Chondrocyte (in vitro differentiated cells): ENCODE measurements at places on chromosomes 4 and X. TPM values are rescaled to one million over a fixed set of nuclear protein-coding genes. Genes with fewer than 3 reads are reported as not detected.

DNA sequence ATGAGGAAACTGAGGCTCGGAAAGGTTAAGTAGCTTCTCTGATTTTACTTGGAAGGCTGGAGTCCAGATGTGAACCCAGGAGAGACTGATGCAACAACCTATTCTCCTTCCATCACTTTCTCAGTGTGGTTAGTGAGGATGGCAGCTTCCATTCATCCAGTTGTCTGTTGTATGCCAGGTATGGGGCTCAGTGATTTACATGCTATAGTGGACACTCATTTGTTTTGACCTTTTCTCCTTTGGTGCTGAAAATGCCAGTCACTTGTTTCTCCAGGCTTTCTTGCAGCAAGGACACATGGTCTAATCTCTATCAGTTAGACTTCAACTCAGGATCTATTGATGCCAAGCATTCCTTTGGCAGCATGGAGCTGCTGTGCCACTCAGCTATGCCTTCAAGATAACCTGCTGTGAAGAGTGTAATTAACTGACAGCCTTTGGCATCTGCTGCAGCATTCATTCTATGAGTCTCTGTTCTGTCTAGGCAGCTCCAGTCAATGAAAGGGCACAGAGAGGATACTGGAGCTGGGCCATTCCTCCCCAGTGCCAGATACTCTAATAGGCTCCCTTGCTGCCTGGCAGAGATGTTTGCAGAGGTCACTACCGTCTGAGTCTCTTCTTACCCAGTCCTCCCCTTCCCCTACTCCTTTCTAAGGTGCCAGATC, 11.0 kb upstream of the CWH43 start:
- DNase-seq = no peak
- H3K27me3 ChIP-seq = peaks cover 36% of the 10 kb centered on the region
- H3K4me1 ChIP-seq = no peaks in the 10 kb centered on the region
- no peak overlapping the region for H3K4me3 ChIP-seq
- no peaks in the 10 kb centered on the region for H3K36me3 ChIP-seq
- no peak overlapping the region for H3K27ac ChIP-seq

GRCh38 chr4:165715989-165716388, 157.0 kb upstream of the TLL1 start:
- H3K4me3 ChIP-seq = no peak overlapping the region
- no peak overlapping the region for H3K27ac ChIP-seq
- DNase-seq = no peak
- H3K36me3 ChIP-seq = no peaks in the 10 kb centered on the region
- H3K4me1 ChIP-seq = peaks cover 8% of the 10 kb centered on the region

DNA sequence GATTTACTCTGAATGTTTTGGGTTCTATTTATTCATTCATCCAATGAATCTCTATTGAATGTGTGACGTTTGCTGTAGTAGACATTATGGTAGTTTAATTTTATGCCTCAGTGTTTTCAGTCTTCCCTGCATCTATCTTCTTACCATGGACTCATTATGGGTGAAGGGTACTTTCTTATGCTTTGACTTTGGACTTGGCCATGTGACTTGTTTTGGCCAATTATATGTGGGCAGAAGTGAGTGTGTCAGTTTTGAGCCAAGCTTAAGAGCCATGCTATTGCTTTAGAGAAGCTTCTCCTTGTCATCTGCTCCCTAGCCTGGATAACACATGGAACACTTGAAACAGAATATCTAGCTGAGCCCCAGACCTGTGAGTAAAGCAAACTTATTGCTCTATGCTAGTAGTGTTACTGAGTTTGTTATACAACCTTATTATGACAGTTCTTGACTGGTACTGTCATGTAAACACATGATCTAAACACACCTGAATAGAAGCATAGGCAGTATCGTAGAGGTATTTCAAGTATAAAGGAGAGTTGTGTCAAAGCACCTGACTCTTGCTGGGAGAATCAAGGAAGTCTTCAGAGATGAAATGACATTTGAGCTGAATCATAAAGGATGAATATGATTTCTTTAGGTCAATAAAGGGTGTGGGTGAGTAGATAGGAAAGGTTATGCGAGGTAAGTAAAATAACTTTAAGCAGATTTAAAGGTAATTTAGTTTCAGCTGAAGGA, 128.4 kb downstream of the NAA11 start:
- H3K4me1 ChIP-seq = no peaks in the 10 kb centered on the region
- no peaks in the 10 kb centered on the region for H3K36me3 ChIP-seq
- DNase-seq = no peak

GRCh38 chr4:26269038-26269437, 51.8 kb upstream of the RBPJ start:
- peaks cover 6% of the 10 kb centered on the region for H3K4me1 ChIP-seq
- no peak for DNase-seq
- H3K27ac ChIP-seq = no peak overlapping the region
- no peak overlapping the region for H3K4me3 ChIP-seq

DNA sequence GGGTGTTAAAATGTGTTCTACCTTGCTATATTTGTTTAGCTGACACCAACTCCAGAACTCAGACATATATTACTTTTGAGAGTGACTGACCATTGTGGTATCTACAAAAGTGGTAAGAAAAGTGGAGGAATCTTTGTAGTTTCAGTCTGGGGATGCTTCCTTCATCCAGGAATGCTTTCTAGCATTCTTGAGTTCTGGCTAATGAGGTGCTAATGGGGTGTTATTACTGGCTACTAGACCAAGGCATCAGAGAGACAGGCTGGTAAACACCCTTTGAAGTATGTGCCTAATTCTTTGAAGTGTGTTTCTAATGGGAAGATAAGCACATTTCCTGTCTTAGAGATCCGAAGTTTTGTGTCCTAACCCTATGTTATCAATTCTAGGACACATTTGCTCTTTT, 310.4 kb downstream of the SPRY1 start:
- H3K27me3 ChIP-seq = no peaks in the 10 kb centered on the region
- H3K27ac ChIP-seq = no peak overlapping the region
- no peaks in the 10 kb centered on the region for H3K36me3 ChIP-seq
- DNase-seq = no peak

- no peaks in the 10 kb centered on the region for H3K36me3 ChIP-seq
- H3K27me3 ChIP-seq = no peaks in the 10 kb centered on the region
- H3K4me3 ChIP-seq = no peak overlapping the region
- DNase-seq = no peak
- no peak overlapping the region for H3K27ac ChIP-seq
Observed at GRCh38 chr4:139794158-139794954, 128.7 kb downstream of the MGST2 start.

- no peak overlapping the region for H3K4me3 ChIP-seq
- no peak overlapping the region for H3K27ac ChIP-seq
- no peaks in the 10 kb centered on the region for H3K36me3 ChIP-seq
- DNase-seq = no peak
- H3K27me3 ChIP-seq = no peaks in the 10 kb centered on the region
- H3K4me1 ChIP-seq = peaks cover 49% of the 10 kb centered on the region
Observed at GRCh38 chrX:13082206-13083065, 38.0 kb upstream of the FAM9C start.

- peaks cover 7% of the 10 kb centered on the region for H3K36me3 ChIP-seq
- no peaks in the 10 kb centered on the region for H3K4me1 ChIP-seq
- H3K27me3 ChIP-seq = no peaks in the 10 kb centered on the region
- no peak for DNase-seq
Observed at GRCh38 chrX:49250066-49250465, 14.4 kb downstream of the FOXP3 start.

GRCh38 chr4:7964890-7965662, 25.4 kb upstream of the AFAP1 start:
- no peaks in the 10 kb centered on the region for H3K36me3 ChIP-seq
- no peak for DNase-seq
- peaks cover 2% of the 10 kb centered on the region for H3K27me3 ChIP-seq
- H3K4me1 ChIP-seq = peaks cover 33% of the 10 kb centered on the region

ZFP92 gene
- total RNA-seq = 0.10 to 1.6 TPM (median 1.5 TPM) in 3 replicates

EPGN gene
- 0.62 to 4.5 TPM (median 1.1 TPM) in 3 replicates for total RNA-seq

DNA sequence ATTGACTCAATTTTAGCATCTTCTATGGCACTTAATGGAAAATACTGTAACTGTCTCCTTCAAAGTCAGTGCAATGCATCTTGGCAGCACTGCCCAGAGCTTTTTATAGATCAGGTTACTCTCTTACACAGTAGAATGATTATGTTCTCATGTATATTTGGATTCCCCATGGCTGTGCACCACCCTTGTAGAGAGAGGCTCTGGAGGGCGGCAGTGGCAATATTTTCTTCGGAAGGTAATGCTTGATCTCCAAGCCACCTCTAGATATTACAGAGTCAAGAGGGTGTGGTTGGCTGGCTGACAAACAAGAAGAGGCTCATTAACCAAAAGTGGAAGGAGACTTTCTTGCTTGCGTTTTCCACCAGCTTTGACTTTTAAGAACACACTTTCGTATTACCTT, 72.8 kb upstream of the ARSJ start:
- peaks cover 14% of the 10 kb centered on the region for H3K36me3 ChIP-seq
- H3K4me1 ChIP-seq = no peaks in the 10 kb centered on the region
- no peak overlapping the region for H3K4me3 ChIP-seq
- H3K27me3 ChIP-seq = no peaks in the 10 kb centered on the region
- H3K27ac ChIP-seq = no peak overlapping the region

DNA sequence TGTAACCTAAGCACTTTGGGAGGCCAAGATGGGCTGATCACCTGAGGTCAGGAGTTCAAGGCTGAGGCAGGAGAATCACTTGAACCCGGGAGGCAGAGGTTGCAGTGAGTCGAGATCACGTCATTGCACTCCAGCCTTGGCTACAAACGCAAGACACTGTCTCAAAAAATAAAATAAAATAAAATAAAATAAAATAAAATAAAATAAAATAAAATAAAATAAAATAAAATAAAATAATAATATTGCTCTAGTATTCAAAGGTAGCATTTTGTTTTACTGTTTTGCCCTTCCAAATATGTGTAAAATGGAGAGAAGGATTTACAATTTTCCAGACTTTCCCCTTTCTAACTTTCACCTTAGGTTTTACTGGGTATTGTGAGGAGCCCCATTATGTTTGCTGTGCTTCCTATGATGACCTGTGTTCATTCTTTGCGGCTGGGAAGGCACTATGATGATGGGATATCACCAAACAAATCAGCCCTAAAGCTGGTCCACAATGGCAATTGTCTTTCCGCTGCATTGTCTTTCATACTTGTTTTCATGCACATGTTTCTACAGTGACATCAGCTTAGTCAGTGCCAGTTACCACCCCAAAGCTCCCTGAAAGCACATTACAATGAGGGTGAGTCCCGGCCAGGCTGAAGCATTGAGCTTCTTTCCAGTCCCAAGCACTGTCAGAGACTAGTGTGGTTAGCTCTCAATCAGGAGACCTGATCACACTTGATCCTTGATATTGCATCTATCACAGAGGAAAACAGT, 50.8 kb downstream of the DTHD1 start:
- H3K4me1 ChIP-seq = no peaks in the 10 kb centered on the region
- DNase-seq = no peak
- H3K36me3 ChIP-seq = no peaks in the 10 kb centered on the region
- no peak overlapping the region for H3K27ac ChIP-seq
- peaks cover 2% of the 10 kb centered on the region for H3K27me3 ChIP-seq
- H3K4me3 ChIP-seq = no peak overlapping the region
